ENCODE measurements at places on chromosomes 12 and 14.

DNA sequence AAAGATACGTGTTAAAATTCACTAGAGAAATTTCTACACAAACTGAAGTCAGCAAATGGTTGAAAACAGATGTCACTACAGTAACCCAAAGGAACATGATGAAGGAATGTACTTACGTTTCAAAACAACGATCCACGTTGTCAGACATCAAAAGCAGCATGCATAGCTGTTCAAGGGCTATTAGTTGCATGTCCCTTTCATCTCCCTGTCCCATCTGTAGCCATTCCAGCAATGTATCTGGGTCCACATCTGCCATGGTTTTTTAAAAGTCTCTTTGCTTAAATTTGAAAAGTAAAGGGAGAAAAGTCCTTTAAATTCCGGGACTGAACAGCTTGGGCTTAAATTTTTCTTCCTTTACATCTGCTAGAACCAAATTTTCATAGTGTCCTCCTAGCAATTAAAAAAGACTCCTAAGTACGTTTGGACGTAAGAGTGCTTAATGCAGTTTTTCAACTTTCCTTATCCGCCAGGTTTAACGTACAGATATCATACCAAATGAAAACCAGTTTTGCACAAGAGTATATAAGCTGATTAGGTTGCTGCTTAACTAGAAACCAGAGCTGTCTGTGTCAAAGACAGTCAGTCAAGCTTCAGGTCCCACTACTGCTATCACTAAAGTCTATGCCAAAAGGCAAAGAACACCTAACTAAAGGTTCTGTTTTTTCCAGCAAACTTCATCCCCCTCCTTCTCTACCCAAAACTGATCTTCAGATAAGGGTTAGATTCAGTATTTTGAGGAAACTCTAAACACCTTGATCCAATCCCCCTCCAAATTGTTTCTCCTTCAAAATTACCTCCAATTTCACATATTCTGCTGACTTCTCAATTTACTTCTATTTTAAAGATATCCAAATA is 1.7 kb downstream of the HECTD1 start:
- DNase-seq = no peak

- DNase-seq = no peak
Measured at GRCh38 chr12:130469552-130469951, 131.9 kb downstream of the PIWIL1 start.

DNA sequence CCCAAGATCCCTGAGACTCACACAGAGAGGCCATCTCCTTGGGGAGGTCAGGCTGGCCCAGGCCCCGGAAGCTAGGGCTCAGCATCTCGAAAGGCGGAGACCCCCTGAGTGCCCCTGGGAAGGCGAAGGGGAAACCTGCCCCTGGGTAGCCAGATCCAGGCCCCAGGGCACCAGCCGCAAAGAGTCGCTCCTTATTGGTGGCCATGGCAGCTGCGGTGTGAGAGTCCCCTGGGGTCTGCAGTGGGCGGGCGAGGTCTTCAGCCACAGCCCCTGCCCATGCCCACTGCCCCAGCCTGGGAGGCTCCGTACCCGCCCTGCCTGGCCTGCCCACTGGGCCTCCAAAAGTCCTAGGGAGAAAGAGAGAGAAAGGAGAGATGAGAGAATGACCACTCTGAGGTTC is 4.7 kb downstream of the RARG start:
- no peak for DNase-seq

DNA sequence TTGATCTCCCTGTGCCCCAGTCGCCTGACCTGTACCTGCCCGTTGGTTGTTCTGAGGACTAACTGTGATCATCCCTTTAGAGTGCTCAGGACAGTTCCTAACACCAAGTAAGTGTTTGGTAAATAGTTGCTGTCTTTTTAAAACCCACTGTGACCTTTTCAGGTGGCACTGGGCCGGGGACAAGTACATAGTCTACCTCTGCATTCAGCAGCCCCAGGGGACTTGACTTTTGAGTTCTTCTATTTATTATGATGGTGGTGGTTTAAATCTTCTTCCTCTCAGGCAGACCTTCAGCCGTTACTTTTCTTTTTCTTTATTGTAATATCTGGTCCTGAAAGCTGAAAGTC is 38.8 kb downstream of the EVL start:
- DNase-seq = no peak

DNA sequence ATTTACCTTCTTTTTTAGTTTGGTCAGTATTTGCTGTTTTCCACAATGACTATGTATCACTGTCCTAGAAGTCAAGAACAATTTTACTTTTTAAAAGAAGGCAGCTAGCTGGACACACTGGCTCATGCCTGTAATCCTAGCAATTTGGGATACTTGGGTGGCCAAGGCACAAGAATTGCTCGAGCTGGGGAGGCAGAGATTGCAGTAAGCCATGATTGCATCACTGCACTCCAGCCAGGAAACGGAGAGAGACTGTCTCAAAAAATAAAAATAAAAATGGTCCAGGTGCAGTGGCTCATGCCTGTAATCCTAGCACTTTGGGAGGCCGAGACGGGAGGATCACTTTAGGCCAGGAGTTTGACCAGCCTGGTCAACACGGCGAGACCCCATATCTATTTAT is 28.3 kb downstream of the MDM1 start:
- DNase-seq = peak; percentile 43

- DNase-seq = no peak
Measured at GRCh38 chr12:86213012-86213411, 43.2 kb downstream of the MGAT4C start.

GRCh38 chr12:29593001-29593400 is 95.5 kb upstream of the OVCH1 start:
- no peak for DNase-seq

GRCh38 chr12:25904442-25904841 is 54.0 kb upstream of the RASSF8 start:
- DNase-seq = no peak

GRCh38 chr12:104653730-104654664 is 197.2 kb downstream of the CHST11 start:
- DNase-seq = no peak

DNA sequence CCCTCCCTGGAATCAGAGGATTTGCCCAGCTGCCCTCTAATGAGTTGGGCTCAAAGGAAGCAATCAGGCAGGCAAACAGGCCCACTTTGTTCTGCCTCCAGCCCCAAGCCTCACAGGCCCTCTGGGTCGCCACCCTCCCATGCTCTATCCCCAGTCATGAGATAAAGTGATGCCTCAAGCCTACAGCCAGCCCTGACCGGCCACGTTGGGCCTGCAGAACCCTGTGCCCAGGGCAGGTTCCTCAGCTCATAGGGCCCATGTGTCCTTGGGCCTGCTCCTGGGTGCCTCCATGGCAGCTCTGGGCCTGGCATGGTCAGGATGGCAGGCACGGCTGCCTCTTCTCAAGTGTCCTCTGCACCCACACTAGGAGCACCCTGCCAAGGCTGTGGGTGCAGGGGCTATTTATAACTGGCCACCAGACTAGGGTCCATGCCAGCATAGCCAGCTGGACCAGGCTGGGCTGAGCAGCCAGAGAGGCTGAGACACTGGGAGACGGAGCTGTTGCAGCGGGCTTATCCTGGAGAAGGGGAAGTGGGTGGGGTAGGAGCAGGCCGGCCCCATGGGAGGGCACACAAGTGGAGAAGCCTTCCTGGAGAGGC is 20.2 kb downstream of the HDAC7 start:
- no peak for DNase-seq

DNA sequence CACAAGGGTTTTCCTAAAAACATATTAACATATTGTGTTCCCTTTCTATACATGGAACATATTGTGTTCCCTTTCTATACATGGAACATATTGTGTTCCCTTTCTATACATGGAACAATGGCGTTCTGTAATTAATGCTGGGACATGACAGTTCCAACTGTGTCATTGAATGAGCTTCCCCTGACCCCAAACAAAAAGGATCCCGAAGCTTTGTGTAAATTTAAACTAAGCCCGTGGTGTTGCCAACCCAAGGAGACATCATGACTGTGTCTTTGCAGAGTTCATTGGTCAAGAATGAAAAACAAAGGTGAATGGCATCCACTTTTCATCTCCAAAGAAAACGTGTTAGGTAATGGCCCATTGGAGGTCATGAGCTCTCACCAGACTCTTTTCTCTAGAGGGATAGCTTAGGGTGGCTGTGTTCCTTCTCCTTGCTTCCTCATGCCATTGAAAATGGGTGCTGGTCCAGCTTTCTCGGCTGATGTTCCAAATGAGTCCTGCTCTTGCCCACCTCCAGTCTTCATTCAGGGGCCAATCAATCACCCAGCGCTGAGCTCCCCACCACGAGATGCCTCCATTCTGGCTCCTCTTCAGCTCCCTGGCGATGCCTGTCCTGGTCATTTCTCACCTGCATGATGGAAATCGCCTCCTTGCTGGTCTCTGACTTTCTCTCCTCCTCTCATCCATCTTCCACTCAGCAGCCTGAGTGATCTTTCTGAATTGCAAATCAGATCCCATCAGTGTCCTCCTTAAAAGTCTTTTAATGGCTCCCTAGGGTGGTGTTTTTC is 156.1 kb downstream of the VRK1 start:
- no peak for DNase-seq

Data from lung (tissue), 17 donors.